ENCODE measurements at places on chromosomes 1 and 21.

GRCh38 chr1:40593449-40594186 is 62.2 kb downstream of the ZNF684 start:
- no peak for DNase-seq

- peak; percentile 37 for DNase-seq
These were observed 34.7 kb downstream of the WASF2 start for GRCh38 chr1:27455139-27455811.

DNA sequence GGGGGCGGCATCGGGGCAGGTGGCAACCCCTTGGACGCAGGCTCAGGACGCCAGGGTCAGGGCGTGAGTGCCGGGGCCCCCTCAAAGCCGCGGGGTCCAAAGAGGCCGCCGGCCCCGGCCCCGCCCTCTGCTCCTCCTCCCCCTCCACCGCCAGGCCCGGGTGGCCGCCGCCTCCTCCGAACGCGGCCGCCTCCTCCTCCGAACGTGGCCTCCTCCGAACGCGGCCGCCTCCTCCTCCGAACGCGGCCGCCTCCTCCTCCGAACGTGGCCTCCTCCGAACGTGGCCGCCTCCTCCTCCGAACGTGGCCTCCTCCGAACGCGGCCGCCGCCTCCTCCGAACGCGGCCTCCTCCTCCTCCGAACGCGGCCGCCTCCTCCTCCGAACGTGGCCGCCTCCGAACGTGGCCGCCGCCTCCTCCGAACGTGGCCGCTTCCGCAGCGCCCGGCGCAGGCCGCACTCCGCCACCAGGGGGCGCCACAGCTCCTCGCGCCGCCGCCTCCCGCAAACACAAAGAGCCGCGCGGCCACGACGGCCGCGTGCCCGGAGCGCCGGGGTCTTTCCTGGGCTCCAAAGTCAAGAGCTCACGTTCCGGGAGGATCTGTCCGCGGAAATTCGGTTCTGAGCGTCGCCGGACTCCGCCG is 19.3 kb upstream of the SAMD11 start:
- DNase-seq: peak; percentile 89

DNA sequence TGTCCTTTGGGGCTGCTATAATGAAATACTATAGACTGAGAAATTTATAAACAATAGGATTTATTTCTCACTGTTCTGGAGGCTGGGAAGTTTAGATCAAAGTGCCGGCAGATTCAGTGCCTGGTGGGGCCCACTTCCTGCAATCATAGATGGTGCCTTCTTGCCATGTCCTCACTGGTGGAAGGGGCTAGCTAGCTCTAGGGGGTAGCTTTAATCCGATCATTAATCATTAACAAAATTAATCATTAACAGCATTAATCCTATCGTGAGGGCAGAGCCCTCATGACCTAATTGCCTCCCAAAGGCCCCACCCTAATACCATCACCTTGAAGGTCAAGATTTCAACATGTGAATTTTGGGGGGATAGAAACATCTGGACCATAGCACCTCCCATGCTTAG is 124.3 kb downstream of the TRABD2B start:
- no peak for DNase-seq

DNA sequence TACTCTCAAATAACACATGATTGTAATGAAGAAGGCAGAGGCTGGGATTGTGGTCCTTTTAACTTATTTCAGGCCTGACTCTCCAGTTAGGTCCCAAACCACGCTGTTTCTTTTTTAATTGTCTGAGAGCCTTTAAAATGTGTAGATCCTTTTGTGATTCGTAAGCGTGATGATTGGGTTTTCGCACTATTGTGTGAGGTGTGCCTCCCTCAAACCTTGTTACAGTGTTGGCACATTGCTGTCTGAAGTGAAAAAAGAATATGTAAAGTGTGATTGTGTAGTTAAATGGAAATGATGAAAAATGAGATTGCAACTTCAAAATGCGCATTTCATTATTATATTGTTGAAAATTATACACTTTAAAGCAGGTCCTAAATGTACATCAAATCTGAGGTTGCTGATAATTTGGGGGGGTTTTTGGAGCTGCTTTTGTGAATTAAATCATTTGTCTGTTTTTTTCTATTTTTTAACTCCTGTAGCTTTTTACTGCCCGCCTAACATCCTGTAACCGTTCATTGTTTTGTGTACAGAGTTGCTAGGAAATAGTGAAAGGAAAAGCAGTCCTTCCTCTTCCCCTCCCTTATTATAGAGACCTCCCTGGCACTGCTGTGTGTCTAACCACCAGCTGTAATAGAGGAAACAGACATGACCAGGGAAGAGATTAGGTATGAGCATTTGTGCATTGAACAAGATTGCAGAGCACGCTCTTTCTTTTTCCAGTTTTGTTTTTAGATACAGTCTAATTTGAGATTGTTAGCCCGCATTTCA is 43.3 kb downstream of the IARS2 start:
- peak; percentile 52 for DNase-seq

- DNase-seq: no peak
These were observed 145.2 kb upstream of the SPATA6 start for GRCh38 chr1:48617252-48617651.

- DNase-seq: no peak
These were observed 38.7 kb downstream of the TRIM62 start for GRCh38 chr1:33143176-33143575.

- no peak for DNase-seq
These were observed 196.4 kb downstream of the GREM2 start for GRCh38 chr1:240415532-240415931.

DNA sequence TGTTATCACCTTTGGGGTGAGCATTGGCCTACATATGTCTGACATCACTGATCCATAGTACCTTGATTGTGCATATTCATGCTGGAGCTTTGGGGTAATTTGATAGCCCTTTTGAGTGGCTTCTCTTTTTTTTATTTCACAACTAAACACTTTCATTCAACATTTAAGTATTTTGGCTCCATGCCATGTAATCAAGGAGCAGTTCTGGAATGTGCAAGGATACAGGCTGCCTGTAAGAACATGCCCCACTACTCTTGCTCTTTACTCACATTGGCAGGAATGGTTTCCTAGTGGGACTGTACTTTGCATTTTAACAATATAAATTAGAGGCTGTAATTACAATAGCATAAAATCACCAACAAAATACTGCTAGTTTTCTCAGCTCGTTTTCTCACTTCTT is 300.7 kb upstream of the SPAG17 start:
- DNase-seq: no peak

DNA sequence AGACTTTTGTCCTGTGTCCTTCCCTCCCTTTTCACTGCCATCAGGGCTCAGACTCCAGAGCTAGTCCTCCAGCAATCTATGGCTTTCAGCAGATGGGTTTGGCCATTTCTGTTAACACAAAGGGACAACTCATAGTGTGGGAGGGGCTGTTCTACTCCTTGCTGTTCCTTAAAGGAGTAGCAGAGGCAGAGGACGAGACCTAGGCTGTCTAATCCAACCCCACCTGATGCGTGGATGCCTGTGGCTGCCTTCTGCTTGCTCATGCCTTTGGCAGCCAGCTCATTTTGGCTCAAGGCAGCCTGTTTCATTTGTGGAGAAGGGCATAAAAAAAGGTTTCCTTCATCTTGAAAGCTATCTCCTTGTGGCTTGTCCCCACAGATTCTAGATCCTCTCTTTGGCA is 27.0 kb downstream of the MFSD2A start:
- DNase-seq: no peak

- DNase-seq: no peak
These were observed 115.0 kb downstream of the SYF2 start for GRCh38 chr1:25117233-25117823.

DNA sequence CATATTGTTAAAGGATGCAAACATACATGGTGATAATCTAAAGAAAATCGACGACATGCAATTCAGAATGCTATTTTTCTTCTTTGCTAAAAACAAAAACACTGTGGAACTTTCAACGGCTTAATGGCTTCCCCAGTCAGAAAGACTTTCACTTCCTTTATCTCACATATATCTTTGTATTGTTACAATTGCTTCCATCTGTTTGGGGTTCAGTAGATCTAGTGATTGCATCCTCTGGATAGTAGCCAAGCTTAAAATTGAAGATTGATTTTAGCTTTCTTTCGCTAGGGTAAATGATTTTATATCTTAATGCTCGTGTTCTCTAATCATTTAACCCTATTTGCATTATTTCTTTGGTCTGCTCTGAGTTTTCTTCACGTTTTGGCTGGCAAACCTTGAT is 31.8 kb upstream of the ADAMTS1 start:
- DNase-seq: no peak

GRCh38 chr1:200139661-200140250 is 112.2 kb downstream of the NR5A2 start:
- peak; percentile 60 for DNase-seq

- no peak for DNase-seq
These were observed 67.7 kb downstream of the SSBP3 start for GRCh38 chr1:54338464-54338863.

- no peak for DNase-seq
These were observed 80.1 kb downstream of the CAPZB start for GRCh38 chr1:19405195-19405760.

GRCh38 chr1:106080608-106081325 is 975.7 kb upstream of the PRMT6 start:
- no peak for DNase-seq

- peak; percentile 32 for DNase-seq
These were observed 67.4 kb downstream of the ARHGEF10L start for GRCh38 chr1:17606826-17607440.
